ENCODE measurements at places on chromosomes 11 and 22.

DNA sequence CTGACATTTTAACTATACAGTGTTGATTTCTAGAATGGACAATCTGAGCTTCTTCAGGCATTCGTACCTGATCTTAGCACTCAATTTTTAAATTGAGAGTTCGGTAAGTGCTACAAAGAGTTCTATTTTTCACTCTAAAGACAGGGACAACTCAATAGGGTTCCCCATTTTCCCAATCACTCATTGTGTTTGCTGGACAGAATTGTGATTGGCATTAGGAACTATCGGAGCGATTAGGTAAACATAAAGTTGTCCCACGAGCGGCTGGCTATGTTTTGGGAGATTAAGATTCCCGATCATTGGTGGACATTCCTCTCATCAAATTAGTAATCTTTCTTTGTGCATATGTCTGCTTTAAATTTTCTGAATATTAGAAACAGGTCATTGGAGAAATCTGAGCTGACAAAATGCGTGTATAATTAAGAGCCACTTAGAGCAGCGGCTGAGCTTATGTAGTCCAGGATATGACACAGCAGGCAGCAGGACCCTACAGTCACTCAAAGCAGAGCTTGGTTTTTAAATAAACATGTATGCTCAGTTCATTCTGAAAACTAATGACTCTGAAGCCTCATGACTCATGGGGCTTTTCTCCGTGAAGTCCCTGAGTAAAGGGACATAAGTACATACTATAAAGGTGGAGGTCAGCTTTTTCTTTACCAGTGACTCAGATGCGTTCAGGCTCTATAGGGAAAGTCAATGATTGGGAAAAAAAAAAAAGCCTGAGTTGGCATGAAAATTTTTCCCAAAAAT, 109.4 kb downstream of the GRIA4 start:
- DNase-seq, result no peak

DNA sequence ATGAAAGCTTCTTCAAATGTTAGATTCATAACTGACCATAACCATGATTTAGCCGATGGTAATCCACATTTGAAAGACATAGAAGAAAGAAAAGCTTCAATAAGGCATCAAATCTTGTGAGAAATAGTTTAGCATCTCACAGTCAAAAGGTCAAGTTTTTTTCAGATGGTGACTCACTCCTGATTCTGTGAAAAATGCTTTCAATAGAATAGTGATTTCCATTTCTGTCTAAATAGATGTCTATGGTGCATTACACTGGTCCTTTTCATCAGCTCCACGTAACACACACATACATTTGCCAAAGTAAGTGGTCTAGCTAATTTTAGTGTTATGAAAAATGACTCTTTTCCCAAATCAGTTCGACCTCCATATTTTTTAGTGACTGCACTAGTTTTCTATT, 139.2 kb downstream of the LRRC4C start:
- DNase-seq, result no peak

DNA sequence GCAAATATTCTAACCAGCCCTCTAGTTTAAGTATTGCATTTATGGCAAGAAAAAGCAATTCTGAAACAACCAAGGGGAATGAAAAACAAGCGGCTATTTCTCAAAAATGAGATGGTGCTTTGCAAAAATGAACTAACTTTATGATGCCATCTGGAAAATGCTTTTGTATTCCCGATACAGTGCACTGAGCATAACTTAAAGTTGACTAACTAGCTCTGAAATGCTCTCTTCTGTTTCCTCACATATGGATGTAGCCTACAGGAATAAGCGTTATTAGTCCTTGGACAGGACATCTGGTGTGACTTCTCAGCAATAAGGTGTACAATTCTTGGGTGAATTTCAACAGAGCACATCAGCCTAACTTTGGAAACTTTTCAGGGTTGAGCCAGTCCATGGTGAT, 228.2 kb upstream of the DDI1 start:
- DNase-seq, result no peak

DNA sequence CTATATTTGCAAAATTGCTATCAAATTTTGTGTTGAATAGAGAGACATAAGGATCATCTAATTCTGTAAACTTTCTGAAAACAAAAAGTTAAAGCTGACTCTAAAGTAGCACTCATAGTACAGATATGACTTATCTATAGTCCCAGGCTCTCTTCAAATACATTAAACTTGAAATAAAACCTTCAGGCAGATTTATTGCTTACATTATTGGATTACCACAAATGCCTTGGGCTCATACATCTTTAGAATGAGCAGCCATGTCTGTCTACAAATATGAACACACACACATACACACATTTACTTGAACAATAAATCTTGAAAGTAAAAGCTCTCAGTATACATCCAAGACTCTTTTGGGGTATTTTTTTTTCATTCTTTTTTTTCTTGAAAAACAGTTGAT, 207.9 kb downstream of the LUZP2 start:
- no peak for DNase-seq

DNA sequence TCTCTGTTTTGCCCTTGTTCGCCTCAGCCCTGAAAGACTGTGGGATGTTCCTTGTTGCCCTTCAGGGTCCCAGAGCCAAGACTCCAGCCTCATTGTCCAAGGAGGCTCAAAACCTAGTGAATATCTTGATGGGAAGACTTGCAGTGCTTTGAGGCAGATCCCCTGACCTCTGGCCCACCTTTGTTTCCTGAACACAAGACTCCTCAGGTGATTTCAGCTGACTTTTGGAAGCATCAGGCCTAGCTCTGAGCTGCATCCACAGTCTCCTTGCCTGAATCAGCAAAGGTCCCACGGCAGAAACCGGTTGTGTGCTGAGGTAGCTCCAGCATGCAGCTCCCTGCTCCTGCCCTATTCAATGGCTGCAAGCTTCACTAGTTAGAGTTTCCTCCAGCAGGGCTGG, 159.3 kb upstream of the B3GAT1 start:
- no peak for DNase-seq

DNA sequence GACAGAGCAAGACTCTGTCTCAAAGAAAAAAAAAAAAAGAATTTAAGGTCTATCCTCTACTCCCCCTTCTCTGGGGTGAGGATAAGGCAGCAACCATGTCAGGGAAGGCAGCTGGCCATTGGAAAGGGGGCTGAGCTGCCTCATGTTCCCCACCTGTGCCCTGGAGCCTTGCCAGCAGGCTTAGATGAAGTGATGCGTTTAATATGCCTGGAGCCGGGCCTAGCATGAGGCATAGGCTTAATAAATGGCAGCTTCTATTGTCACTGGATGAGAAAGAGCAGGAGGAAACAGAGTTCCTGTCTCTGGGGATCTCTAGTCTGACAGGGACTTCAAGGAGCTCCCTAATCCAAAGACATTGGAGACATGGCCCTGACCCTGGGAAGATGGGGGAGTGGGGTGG, 3.2 kb upstream of the KCNE3 start:
- no peak for DNase-seq

- no peak for DNase-seq
Measured at GRCh38 chr22:28329186-28330073, 350.2 kb downstream of the TTC28 start.

DNA sequence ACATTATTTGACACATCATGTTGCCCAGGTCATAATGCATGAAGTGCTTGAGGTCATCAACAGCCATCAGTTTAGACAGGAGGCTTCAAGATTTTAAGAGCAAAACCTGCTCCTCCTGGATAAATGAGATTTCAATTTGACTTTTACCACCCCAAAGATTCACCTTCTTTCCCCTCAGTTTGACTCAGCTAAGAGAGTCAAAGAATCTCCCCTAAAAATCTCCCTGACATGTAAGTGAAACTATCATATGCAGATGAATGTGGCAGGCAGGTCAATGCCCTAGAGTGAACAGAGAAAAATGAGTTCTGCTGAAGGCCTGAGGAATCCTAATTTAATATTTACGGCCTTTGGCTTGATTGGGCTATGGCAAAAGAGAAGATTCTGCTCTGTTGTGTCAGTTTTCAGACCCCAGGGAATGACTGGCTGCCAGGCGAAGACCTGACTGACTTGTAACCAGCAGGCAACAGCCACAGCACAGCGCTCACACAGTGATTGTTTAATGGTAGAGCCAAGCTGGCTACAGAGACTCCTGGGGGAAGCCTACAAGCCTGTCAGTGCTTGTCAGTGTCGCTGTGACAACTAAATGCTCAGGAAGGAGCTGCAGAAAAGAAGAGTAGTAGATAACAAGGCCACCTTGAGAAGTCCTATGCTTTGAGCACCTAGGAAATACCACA, 491.2 kb upstream of the LRRC4C start:
- no peak for DNase-seq

DNA sequence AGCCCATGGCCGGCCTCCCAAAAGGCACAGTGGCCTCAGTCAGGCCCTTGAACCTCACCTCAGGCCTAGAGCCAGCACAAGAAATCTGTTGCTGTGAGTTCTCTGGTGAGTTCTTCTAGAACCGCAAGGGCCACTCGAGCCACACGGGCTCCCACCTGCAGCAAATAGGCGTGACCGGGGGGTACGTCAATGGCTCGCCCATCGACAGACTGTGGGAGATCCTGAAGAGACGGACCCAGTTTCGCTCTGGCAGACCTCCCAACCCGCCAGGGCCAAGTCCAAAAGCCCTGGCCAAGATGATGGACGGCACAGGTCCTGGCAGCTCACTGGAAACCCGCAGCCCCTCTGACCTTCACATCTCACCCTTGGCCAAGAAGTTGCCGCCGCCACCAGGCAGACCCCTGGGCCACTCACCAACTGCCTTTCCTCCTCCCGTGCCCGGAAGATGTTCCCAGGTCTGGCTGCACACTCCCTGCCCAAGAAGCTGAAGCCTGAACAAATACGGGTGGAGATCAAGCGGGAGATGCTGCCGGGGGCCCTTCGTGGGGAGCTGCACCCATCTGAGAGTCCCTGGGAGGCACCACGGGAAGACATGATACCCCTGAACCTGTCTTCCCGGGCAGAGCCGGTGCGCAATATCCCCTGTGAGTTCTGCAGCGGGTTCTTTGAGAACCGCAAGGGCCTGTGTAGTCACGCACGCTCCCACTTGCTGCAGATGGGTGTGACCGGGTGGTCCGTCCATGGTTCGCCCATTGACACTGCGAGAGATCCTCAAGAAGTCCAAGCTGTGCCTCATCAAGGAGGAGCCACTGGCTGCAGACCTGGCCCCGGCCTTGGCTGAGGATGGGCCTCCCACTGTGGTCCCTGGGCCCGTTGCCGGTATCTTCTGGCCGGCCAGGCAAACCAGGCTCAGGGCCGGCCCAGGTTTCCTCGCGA, 544.2 kb upstream of the CCDC179 start:
- DNase-seq, result peak; percentile 25

- no peak for DNase-seq
Measured at GRCh38 chr11:103584720-103585119, 451.7 kb upstream of the DDI1 start.

GRCh38 chr11:96393753-96394348, 4.0 kb downstream of the JRKL start:
- no peak for DNase-seq

GRCh38 chr11:91749251-91749650, 475.4 kb upstream of the FAT3 start:
- no peak for DNase-seq

DNA sequence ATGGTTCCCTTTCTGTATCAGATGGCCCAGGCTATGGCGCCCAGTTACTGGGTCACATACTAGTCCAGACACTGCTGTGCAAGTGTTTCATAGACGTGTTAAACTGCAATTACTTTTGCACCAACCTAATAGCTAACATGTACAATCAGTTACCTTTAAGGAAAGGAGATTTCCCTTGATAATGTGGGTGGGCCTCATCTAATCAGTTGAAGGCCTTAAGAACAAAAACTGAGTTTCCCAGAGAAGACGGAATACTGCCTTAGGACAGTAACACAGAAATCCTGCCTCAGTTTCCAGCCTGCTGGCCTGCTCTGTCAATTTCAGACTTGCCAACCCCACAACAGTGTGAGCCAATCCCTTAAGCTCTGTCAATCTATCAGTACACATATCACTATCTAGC, 229.9 kb upstream of the SYN3 start:
- no peak for DNase-seq

DNA sequence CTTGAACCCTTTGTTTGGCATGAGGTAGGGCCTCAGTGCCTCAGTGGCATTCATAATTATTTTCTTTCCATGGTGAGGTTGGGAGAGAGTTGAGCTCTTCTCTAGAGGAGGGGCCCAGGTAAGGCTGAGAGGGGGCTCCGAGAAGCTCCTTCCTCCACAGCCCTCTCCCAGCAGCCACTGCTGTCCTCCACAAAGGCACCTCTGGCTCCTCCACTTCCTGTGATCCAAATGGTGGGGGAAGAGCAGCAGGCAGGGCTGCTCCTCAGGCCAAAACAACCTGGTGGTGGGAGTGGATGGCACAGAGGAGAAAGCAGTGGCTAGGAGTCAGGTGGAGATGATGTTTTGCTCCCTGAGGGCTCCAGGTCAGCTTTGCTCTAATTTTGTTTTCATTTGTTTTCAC, 13.3 kb downstream of the ROBO4 start:
- no peak for DNase-seq

DNA sequence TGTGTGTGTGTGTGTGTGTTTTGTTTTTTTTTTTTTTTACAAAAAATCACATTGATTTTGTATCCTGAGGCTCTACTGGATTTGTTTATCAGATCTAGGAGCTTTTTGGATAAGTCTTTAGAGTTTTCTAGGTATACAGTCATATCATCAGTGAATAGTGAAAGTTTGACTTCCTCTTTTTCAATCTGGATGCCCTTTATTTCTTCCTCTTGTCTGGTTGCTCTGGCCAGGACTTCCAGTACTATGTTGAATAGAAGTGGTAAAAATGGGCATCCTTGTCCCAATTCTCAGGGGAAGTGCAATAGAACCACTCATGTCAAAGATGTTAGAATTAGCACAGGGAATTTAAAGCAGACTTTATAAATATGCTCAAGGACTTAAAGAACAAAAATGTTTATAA, 32.6 kb upstream of the PRDM11 start:
- no peak for DNase-seq

- DNase-seq, result peak; percentile 60
Measured at GRCh38 chr11:108647701-108648527, 17.0 kb upstream of the DDX10 start.

DNA sequence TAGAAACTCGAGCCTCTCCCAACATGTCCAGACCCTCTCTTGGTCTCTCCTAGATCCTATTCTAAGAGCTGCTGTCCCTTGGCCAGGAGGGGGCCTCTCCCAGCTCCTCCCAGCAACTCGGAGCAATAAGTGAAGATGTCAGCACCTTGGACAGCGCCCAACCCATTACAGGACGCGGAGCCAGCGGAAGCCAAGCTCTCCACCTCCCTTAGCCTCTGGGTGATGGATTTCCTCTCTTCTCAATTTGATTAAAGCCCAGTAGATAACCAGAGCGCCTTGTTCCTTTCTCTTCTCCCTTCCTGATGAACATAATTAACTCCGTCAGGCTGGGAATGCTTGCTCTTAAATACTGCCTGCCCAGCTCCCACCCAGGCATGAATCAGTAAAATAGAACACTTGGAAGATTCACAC, 26.2 kb upstream of the TPBGL start:
- DNase-seq, result peak; percentile 80

GRCh38 chr11:113314389-113315301, at the start of gene TTC12:
TTC12 (plus strand) TSS chr11:113314583; CDS start chr11:113316258, 1,675 bp downstream.
- peak; percentile 96 for DNase-seq

GRCh38 chr11:77557553-77557952, 32.2 kb upstream of the AQP11 start:
- DNase-seq, result no peak

GRCh38 chr22:36682811-36683210, 20.7 kb downstream of the CACNG2 start:
- DNase-seq, result no peak

GRCh38 chr11:17421781-17422180, 33.3 kb upstream of the KCNJ11 start:
- DNase-seq, result peak; percentile 3

- no peak for DNase-seq
Measured at GRCh38 chr22:20566420-20567260, 59.2 kb downstream of the MED15 start.

All from lower lobe of right lung (tissue), 2 donors.